ENCODE measurements at places on chromosomes 11 and 22.
A peak's percentile ranks its signal among the peaks of the same experiment; 100 is the strongest.

DNA sequence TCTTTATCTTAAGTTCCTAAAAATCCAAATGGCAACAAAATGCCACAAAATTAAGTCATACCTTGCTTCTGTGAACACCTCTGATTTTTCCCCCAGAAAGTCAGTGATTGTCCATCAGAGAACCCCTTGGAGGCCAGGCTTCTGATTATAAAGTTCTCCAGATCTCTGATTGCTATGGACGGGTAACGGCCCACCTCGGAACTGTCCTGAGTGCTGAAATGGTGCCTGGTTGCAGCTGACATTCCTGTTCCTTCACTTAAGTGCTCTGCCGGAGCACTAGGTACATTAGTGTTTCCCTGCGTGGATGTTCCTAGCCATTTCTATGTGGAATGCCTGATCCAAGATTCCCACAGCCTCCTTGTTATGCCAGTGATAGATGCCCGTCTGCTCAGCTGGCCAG is 85.0 kb downstream of the CHST1 start:
- ATAC-seq: no peak

DNA sequence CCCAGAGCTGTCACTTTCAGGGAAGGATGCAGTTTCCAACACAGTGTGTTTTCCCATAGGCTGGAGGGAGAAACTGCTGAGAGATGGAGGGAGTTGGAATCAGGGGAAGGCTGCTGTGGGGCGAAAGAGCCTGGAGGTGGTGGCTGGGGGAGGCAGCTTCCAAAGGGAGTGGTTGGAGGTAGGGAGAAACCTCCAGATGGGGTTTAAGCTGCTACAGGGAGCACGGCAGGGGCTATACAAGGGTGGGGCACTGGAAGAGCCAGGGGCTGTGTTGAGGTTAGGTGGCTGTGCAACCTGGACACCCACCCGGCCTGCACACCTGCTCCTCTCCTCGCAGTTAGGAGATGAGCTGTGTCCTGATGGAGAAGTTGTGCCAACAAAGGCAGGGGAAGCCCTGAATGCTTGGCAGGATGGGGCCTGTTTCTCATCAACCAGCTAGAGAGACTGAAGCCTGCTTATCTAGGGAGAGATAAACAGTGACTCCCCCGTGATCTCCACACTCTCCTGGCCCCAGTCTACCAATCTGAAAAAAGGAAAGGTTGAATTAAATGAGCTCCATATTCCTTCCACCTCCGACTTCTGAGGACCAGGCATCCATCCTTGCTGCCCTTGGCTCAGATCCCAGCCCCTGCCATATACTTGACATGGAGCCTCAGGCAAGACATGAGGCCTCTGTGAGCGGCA is 3.6 kb upstream of the SLCO2B1 start:
- no peak for ATAC-seq

- no peak for ATAC-seq
Measured at GRCh38 chr11:62552485-62553079, 6.0 kb upstream of the AHNAK start.

DNA sequence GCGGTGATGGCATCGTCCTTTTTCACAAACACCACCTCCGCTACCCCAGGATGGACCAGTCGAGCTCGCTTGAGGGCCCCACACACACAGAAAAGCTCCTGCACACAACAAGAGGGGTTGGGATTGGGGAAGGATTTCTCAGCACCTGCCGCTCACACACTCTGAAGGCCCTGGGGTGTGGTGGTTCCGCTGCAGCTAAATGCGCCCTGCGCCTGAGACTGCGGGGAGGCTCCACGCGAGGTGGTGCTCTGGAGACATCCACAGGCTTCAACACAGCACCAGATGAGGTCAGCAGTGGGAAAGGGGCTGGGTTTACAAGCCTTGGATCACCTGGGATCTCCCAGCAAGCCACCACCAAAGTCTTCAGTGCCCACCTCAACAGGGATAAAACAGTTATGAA is 22.7 kb downstream of the POLDIP3 start:
- no peak for ATAC-seq

- ATAC-seq: no peak
Measured at GRCh38 chr11:122020902-122021301, 95.1 kb downstream of the BLID start.

DNA sequence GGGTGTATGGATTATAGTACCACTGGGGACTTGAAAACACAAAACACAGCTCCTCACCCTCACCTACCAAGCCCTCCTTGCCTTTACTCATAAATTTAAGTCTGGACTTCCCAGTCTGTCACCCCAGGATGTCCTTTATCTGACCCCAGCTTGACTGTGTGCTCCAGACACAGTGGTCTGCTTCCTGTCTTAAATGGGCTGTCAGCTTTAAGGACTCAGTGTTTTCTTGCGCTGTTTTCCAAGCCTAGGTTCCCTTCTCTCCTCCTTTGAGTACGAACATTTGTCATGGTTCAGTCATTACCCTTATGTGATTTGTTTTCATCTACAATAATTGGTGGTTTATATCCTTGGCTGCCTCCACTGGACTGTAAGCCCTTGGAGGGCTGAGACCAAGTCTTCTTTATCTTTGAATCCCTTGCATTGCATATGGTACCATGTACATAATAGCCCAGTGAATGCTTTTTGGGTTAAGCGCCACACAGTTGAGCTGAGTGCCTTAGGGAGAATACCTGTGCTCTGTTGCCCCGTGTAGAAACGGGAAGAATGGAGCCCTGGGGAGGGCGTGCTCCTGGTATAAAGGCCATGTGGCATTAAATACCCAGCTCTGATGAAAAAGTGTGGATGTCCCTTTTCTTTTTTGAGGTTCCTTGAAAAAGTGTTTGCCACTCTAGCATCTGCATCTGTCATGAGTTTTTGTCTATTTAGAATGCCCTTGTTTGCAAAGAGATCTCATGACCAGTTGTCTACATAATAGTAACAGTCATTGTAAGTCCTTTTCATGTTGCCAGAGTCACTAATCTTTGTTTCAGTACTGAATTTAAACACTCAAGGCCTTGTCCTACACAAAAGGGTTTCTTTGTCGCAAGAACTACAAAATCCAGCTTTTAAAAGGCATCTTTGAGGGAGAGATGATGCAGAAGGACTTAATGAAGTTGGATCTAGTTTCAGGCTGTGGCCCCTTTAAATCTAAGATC is 14.0 kb downstream of the PANX1 start:
- no peak for ATAC-seq

GRCh38 chr11:134888821-134889220 is 476.8 kb upstream of the B3GAT1 start:
- ATAC-seq: no peak

- ATAC-seq: no peak
Measured at GRCh38 chr11:111795334-111795985, 29.3 kb upstream of the PPP2R1B start.

GRCh38 chr11:47369676-47370075 is 8.7 kb downstream of the SPI1 start:
- no peak for ATAC-seq

- ATAC-seq: no peak
Measured at GRCh38 chr11:4060182-4060923, 34.2 kb upstream of the RRM1 start.

DNA sequence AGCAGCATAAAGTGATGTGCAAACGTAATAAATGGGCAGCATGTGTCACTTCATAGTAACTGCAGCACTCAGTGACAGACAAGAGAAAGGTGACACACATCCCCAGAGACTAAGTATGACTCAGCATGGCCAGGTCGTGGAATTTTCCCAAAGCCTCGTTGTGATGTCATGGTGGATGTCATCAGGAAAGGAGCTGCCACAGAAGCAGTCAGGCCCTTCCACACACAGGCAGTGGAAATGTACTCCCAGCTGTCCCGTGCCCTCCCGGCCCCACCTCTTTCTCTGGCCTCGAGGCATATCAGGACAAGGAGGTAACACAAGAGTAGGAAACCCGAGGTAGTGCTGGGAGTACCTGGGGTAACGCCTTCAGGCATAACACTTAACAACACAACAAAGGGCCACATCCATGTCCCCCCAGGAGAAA is 8.1 kb downstream of the PC start:
- peak; percentile 31 for ATAC-seq

GRCh38 chr11:65610404-65610803 is 3.6 kb downstream of the MAP3K11 start:
- no peak for ATAC-seq
